ENCODE measurements at places on chromosomes 2 and 18. TPM values are rescaled to one million over a fixed set of nuclear protein-coding genes. Genes with fewer than 3 reads are reported as not detected.

GRCh38 chr18:9684881-9685614 is 23.1 kb upstream of the RAB31 start:
- DNase-seq, result no peak

The PROKR1 gene
- not detected for total RNA-seq

GRCh38 chr18:71403501-71403900 is 1114.7 kb downstream of the SOCS6 start:
- no peak for DNase-seq

GRCh38 chr2:210536973-210537650 is 19.3 kb upstream of the CPS1 start:
- DNase-seq, result no peak

The EVX2 gene
- not detected for total RNA-seq

DNA sequence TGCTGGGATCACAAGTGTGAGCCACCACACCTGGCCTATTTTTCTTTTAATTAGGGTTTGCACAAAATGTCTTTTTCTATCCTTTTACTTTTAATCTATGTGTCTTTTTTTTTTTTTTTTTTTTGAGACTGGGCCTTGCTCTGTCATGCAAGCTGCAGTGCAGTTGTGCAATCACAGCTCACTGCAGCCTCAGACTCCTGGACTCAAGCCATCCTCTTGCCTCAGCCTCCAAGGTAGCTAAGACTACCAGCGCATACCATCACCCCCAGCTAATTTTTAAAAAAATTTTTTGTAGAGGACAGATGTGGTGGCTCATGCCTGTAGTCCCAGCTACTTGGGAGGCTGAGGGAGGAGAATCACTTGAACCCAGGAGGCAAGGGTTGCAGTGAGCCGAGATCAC is 27.1 kb downstream of the ADCY3 start:
- DNase-seq, result no peak
